Activated CD4-positive, alpha-beta memory T cell treated with anti-CD3 and anti-CD28 coated beads, Interleukin-2, amount 10 ng/mL, durations not matched to agents 7 days and 5 days (primary cell): ENCODE measurements at places on chromosomes 2 and 18. TPM values are rescaled to one million over a fixed set of nuclear protein-coding genes. Genes with fewer than 3 reads are reported as not detected.

GNLY gene
- total RNA-seq, result 599 TPM

RAB17 gene
- total RNA-seq, result not detected

MYO3B gene
- 0.18 TPM for total RNA-seq

- no peak for DNase-seq
Observed at GRCh38 chr2:3420076-3420768, 40.7 kb downstream of the TRAPPC12 start.

GRCh38 chr2:119897736-119898395 is 115.0 kb upstream of the EPB41L5 start:
- DNase-seq, result no peak
